ENCODE measurements at places on chromosomes 2 and 18.

DNA sequence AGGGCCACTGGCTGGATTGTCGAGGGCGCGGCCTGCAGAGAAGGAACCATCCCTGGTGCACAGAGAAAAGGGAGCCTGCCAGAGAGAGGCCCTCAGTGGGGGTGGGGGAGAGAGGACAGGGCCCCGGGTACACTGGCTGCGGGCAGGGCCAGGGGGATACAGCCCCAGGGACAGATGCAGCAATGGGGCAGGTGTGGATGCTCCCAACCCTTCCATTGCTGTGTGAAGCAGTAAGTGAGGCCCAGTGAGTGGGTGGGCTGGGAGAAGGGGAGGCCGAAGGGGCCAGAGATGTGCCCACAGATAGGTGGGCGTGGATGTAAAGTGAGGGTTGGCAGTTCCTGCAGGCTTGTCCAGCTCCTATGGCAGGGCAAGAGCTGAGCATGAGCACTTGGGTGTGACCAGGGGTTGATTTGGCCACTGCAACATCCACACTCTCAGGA lies 7.4 kb downstream of the AGXT start:
- DNase-seq, result no peak

DNA sequence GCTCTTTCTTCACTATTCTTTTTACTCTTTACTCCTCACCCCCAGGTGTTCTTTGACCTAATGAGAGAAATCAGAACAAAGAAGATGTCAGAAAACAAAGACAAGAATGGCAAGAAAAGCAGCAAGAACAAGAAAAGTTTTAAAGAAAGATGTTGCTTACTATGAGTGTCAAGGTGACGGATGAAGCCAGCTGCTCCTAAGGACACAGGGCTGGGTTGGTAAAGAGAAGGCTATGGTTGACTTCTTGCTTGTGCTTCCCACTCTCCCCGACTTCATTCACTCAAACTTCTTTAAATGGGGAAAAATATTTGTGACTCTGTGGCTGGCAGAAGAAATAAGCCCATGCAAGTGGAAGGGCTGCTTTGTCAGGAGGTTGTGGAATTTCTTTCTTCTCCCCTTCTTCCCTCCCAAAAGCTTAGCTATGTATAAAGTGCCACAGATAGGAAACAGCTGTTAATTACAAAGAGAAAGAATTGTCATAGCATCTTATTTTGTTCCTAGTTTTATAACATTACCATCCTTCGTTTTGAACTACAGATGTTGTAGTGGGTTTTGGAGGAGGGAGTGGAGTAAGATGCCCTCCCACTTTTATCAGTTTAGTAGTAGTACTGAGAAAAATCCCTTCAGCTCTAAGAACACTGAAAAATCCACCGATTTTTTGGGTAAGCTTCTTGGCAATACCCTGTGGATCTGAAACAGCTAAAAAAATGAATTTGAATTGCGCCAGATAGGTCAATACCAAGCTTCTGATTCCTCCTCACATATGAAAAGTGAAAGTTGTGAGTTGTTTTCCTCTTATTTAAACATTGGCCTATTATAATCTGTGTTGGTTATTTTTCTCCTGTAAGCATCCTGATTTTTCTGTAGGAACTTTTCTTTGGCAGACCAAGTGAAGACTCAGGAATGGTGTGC lies 40.7 kb downstream of the RALB start:
- no peak for DNase-seq

DNA sequence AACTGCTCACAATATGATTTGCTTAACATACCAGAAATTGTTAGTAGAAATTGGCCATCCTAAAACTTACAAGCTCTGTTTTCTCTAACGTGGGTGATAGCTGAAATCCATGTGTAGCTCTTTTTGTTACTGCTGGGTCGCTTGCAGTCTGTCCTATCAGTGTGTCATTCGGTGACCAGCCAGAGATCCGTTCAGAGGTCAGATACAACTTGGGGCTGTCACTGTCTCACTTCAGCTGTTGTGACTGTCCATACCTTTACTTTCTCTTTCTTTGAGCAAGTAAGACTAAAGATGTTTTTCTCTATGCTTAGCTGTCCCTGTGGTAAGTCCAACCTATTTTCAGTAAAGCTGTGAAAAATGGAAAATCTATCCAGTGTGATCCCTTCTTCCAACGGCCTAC lies 282.9 kb upstream of the KCNH7 start:
- no peak for DNase-seq

DNA sequence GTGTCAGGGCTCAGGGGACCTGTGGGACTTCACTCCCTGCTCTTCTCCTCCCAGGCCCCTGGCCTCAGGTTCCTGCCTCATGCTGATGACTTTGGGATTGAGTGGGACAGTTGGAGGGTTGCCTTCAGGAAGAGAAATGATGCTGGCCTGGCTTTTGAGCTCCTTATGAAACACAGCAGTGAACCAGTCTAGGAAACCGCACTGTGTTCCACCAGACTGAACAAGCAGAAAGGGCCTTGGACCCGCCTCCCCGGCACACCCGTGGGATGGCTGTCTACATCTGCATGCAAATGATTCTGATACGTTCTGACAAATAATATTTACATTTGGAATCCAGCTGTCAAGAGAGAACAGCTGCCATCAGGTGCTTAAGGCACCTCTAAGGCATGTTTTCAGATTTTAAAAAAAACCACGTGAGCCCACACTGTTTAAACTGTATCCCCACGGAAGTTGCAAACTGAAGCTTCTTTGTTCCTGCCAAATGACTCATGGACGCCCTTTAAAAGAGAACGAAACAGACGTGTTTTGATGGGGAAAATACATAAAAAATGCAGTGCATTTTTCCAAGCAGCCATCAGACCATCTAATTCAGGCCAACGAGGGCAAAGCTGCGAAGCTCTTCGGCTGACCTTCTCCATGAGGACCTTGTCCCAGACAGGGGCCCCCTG lies 27.6 kb upstream of the ASAP2 start:
- DNase-seq, result no peak

- DNase-seq, result no peak
These were observed 699 bp upstream of the RAPGEF4 start for GRCh38 chr2:172734711-172735581.

GRCh38 chr2:46335391-46336282 lies 38.4 kb downstream of the EPAS1 start:
- no peak for DNase-seq

DNA sequence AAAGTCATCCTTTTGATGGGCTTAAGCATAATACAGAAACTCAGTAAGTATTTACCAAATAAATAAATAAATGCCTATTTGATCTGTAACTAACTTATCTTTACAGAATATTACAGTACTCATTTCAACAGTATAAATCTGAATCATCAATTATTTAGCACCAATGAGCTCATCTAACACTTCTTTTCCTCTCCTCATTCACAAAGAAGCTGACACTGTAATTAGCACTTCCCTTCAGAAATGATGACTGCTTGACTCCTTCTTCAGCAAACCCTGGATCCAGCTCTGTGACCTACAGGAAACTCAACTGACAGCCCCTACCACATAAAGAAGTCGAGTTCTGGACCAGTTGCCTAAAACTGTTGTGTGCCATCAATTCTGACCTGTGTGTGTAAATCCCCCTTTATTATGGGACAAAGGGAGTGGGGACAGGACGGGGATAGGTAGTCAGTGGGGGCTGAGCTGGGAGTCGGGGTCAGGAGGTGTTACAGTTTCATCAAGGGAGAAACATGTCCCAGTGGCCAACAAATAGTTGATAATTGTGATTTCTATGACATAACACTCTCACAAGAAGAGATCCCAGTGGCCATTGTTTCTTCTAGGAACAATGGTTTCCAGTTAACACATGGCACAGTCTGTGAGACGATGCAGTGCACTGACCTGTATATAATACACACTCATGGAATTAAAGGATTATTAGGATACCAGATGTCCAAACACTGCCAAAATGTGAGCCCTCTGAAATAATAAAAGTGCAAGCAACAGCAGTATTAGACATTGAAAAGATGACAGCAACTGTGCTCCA lies 68.7 kb downstream of the STK39 start:
- no peak for DNase-seq

DNA sequence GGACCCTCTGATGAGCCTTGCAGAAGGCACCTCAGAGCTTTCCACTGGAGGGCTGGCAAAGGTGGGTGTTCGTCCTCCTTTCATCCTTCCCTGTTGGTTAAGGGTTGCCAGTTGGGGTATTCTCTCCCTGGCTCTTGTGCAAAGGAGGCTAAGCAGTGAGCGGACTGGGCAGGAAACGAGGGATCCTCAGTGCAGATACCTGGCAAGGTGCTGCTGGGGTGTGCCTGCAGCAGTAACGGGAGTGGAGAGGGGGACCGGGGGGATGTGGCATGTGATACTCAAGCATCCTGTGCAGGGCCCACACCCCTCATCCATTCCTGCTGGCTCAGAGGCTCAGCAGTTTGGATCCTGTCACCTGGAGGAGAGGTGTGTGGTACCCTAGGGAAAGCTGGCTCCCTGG lies 4.2 kb upstream of the ADCY3 start:
- no peak for DNase-seq

DNA sequence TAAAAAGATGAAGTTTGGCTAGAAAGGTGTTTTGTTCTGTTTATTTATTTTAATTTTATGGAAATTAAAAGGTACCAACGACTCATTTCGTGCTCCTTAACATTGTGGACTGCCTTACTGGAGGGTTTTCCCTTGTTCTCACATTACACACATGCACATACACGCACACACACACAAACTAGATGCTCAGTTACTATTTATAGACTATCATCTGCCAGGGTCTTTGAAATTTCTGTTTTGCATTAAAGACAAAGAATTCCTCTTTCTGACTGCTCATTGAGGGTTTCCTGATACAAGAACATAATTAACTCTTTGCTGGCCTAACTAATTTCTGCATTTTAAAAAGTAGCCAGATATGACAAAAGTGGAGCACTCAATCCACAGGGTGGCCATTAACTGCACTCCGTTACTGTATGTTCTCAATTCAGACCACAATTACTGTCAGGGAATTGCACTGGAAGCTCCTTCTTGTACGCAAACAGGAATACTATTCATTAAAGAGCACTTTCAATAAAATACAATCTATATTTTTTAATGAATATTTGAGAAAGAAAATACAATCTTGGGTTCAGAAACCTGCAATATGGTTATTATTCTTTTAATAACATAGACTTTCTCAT lies 366.9 kb upstream of the GALNT5 start:
- DNase-seq, result no peak

DNA sequence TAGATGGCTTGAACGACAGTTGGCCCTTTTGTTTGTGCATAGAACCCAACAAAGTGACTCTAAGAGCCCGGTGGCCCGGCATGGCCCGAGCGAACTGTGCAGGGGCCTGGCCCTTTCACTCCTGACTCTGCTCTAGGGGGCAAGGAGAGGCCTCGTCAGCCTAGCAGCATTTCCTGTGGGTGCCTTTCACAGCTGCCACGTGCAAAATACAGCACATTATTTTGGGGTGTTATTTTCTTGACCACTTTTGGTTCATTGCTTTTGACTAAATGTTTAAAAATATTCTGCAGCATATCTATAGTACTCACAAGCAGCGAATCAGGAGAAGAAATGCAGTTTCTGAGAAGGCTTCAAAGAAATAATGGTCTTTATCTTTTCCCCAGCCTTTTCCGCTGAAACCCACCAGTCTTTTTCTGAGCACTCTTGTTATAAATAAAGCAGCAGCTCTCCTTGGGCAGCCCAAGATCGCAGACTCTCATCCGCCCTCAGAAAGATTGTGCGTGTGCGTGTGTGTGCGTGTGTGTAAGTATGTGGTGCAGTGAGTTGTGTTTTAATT lies 31.3 kb downstream of the DGKD start:
- no peak for DNase-seq

DNA sequence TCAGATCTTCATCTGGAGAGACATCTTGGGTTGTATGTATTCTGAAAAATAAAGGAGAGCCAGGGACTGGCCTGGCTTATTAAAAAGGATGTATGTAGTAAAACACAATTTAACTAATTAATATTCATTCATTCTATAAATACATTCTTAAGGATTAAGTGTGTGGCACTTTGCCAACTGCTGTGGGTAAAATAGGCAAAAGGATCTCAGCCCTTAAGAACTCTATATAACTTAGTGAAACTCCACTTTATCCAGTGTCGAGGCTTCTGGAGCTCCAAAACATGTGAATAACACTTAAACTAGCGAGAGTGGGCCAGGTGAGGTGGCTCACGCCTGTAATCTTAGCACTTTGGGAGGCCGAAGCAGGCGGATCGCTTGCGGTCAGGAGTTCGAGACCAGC lies 7.7 kb upstream of the STK39 start:
- DNase-seq, result no peak

- no peak for DNase-seq
These were observed 115.5 kb downstream of the COL6A3 start for GRCh38 chr2:237298151-237299118.

DNA sequence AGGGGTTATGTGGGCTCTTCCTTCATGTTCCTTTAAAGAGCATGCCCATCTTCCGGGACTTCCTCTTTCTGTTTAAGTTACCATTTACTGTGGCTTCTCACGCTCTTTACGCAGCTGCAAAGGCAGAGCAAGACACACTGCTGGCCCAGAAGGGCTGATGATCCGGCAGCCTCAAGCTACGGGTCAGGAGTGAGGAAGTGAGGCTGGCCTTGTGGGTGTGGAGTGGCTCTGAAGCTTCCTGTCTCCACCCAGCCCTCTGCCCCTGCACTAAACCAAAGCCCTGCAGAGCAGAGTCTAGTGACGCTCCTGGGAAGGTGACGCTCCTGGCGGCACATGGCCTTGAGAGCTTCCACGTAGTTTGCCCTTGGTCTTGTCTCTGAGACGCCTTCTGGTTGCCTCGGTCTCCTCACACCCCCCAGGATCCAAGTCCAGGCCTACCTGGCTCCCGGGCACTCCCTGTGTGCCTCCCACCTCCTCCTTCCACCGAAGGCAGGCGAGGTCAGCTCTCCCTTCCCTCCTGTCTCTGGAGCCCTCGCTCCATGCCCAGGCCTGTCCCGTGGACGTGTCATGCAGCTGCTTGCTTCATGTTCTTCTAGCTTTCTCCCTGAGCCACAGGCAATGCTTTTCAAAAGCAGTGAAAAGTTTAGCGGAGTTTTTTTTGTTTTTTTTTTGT lies 50.3 kb downstream of the ARL4C start:
- peak; percentile 63 for DNase-seq

DNA sequence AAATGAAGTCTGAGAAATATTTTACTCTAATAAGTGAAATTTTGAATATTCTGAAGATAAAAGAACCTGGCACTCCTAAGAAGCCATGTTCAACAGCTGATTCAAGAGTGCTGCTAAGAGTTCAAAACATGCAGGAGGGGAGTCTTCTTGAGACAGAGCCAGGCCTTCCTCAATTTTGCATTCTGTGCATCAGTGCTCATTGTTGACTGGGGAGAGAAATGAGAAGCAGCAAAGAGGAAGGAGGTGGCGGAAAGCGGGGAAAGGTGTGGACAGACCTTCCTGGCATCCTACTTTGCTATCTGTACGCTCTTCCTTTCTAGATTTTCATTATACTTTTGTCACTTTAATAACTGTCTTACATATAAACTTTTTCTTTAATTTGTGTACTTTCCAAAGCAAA lies 29.7 kb upstream of the TXNDC2 start:
- no peak for DNase-seq

- no peak for DNase-seq
These were observed 27.0 kb downstream of the MFSD6 start for GRCh38 chr2:190435031-190435670.

- DNase-seq, result no peak
These were observed 155.3 kb downstream of the COL6A3 start for GRCh38 chr2:237258615-237259014.
